Upper lobe of left lung (tissue), 6 donors: ENCODE measurements at places on chromosomes 5 and 9. TPM values are rescaled to one million over a fixed set of nuclear protein-coding genes. Genes with fewer than 3 reads are reported as not detected.

DNA sequence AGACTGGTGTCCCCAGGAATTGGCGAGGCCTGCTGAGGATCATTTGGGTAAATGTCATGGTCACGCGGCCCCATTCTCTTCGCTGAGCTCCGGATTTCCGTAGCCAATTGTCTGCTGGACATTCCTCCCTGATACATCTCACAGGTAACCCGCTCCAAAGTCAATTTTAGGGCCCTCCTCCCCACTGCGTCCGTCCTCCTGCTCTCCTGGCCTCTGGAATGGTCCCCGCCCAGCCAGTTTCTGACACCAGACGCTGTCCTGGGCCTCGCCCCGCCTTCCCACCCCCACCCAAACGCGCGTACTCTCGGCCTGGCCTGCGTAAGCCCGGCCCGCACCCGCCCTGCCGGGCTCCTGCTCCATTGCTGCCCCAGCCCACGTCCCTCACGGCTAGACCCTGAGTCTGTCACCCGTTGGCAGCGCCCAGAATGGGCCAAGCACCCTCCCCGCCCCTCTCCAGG lies 202.0 kb downstream of the AUH start:
- peak; percentile 80 for DNase-seq

GRCh38 chr9:126386088-126386487 lies 59.5 kb downstream of the MVB12B start:
- peak; percentile 42 for DNase-seq

DNA sequence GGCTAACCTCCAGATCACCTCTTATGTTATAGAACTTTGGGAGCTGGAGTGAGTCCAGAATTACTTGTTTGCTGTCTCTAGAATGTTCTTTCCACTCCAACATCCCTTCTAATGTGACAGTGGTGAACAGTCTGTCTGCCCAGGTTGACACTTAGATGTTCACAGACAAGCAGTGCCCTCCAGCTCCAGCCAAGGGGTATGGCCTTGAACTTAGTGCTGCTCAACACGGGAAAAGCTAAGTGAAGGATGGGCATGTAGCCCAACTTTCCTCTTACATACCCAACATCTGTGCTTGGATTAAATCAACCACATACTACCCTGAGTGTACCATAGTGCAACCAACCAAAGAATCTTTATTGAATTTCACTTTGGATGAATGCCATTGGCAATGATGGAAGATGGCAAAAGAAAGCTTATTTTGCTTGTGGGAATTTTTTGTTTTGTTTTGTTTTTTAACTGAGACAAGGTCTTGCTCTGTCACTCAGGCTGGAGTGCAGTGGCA lies 201.2 kb downstream of the NXNL2 start:
- no peak for DNase-seq

GRCh38 chr9:70403166-70403565 lies 11.3 kb downstream of the KLF9 start:
- DNase-seq = no peak

The RXRA gene
- total RNA-seq = 43.8 TPM

DNA sequence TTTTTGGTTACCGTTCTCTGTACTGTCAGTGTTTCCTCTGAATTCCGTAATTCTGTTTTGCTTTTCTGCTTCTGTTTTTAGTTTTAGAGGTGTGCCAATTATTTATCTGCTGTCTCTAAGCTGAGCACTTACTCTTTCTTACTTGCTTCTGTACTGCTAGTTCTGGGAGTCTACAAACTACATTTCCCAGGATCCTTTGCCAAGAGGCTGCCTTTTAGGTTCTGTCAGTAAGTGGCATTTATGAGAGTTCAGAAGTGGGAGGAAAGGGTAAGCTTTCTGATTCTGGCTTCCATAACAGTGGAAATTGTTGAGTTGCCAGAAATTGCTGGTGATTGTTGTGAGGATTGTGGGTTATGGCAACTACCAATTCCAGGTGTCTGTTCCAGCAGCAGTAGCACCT lies 102.4 kb downstream of the OSTF1 start:
- no peak for DNase-seq

- no peak for DNase-seq
Measured at GRCh38 chr5:11261241-11261640, 500.2 kb upstream of the DAP start.

DNA sequence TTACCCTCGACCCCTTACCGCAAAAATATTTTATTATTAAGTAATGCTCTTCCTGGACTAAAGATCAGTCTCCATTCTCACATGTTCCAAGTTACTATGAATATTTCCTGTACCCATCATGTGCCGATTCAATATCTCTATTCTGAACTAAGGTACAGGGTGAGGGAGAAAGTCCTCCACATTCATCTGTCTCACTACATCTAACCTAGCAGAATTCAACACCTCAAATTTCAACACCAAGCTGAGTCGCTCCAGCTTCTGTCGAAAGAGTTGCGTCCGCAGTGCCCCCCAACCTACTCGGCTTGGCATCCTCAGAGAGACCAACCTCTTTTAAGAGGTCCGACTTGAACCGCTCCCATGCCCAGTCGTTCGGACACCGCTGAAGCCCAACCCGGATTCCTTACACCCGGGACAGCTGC lies 1.0 kb downstream of the CERT1 start:
- no peak for DNase-seq

GRCh38 chr9:89564346-89564878 lies 40.4 kb upstream of the GADD45G start:
- DNase-seq = no peak

GRCh38 chr5:151471276-151471675 lies 23.9 kb downstream of the SLC36A1 start:
- DNase-seq = no peak

The CKMT2 gene
- total RNA-seq = 2.7 TPM

The GMCL2 gene
- total RNA-seq = not detected

DNA sequence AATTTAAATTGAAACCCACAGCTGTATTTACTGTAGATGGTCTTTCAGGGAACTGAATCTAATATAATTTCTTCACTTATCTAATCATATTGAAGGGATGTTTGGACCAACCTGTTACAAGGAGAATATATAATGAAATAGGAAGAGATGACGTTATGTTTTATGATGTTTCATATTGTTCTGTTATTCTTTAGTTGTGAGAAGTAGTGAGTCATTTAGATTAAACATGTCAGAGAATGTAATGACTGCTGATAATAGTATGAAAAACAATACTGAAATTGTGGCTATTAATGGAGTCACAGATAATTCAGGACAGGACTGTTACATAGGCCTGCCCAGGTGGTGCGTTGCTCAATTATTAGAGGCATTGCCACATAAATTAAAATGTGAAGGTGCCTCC lies 1993.4 kb downstream of the EFNA5 start:
- no peak for DNase-seq

DNA sequence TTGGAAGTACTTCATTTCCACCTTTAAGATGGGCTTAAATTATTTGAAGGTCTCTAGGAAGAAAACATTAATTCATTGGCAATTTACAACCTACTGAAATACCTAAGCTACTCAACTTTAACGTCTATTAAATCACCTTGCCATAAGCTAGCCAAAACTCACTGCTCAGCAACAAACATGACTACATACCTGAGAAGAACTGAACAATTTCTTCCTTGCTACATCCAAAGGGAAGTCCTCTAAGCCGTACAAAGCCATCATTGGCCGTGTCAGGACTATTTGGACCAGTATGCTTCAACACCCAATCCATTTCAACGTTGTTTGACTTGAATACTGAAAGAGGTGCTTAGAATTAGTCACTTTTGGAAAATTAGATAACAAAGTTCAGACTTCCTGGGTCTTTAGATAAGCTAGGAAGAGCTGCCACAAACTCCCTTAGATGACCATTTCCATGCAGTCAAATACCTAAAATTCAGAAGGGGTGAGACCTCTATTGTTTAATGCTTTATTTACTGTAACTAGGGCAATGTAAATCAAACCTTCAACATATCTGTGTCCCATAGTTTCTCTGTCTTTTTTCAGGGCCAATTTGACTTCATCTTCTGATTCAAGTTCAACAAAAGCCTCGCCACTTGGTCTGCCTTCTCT lies 2.6 kb downstream of the HNRNPH1 start:
- DNase-seq = no peak
